Left cardiac atrium (tissue), 4 donors: ENCODE measurements at places on chromosomes 1 and 21.
A peak's percentile ranks its signal among the peaks of the same experiment; 100 is the strongest.

DNA sequence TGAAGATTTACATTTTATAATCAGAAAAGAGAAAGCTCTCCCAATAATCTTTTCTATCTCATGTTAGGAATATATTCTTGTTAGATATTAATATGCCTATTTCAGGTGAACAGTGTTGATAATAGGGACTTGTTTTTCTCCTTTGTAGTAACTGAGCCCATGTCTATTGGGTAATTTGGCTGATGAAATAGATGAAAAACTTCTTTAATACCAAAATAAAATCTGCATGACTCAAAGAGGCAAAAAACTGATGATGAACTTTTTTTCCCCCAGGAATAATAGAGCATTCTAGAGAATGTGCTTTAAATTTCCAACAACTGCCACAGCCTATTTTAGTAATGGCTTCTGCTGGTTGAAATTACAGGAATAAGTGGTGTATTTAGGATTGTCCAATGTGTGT lies 178.9 kb upstream of the GREM2 start:
- DNase-seq = no peak

DNA sequence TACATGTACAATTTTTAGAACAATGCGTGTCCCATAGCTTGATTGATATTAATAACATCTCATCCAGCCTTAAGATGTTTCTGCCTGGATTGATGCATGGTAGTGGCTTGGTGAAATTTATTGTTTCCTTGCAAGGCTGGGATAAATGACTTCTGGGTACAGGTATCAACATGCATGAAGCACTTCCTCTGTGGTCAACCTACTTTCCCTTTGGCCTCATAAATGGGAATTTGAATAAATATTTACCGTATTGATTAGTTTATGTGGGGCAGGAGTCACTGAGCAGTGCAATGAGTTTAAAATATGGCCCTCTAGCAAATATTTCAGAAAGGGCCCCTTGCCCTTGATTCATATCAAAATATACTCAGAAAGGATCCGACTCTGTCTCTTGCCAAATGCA lies 83.9 kb upstream of the KCNE2 start:
- DNase-seq = no peak

DNA sequence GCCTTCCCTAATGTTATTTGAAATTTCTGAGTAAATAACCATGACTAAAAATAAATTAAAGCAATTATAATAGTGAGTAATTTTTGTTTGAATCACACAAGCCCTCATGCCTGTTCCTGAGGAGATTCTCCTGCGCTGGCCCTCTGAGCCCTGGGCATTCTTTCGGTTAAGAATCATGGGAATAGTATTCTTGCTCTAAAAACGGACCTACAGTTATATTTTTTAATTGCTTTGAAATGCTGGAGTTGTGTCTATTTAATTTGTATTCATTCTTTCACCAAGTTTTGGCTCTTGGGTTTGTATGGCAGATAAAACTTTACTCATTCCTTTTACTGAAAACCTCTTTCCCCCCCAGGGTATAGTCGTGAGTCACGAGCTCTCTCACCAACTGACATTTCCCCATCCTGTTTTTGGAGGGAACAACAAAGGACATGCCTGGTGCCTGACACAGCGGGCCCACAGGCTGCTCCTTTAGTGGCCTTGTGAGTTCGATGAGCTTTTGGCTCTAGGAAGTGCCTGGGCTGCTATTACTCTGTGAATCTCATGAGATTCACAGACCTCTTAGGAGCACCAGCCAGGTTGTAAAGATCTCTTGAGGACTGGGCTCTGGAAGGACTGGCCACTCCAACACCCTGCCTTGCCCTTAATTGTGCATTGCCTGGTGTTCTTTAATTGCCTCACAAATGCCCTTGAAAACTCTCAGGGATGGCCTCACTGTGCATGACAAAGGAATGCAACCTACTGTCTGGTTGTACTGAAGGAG lies 58.6 kb downstream of the DDR2 start:
- DNase-seq = peak; percentile 75

DNA sequence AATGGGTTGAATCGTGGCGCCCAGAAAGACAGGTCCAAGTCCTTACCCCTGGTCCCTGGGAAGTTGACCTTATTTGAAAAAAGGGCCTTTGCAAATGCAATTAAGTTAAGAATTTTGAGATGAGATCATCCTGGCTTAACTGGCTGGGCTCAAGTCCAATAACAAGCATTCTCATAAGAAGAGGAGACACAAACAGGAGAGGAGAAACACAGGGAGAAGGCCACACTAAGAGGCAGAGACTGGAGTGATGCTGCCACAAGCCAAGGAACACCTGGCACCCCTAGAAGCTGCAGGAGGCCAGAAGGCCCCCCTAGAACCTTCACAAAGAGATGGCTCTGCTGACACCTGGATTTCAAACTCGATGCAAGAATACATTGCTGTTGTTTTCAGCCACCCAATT lies 44.6 kb downstream of the PDPN start:
- no peak for DNase-seq

DNA sequence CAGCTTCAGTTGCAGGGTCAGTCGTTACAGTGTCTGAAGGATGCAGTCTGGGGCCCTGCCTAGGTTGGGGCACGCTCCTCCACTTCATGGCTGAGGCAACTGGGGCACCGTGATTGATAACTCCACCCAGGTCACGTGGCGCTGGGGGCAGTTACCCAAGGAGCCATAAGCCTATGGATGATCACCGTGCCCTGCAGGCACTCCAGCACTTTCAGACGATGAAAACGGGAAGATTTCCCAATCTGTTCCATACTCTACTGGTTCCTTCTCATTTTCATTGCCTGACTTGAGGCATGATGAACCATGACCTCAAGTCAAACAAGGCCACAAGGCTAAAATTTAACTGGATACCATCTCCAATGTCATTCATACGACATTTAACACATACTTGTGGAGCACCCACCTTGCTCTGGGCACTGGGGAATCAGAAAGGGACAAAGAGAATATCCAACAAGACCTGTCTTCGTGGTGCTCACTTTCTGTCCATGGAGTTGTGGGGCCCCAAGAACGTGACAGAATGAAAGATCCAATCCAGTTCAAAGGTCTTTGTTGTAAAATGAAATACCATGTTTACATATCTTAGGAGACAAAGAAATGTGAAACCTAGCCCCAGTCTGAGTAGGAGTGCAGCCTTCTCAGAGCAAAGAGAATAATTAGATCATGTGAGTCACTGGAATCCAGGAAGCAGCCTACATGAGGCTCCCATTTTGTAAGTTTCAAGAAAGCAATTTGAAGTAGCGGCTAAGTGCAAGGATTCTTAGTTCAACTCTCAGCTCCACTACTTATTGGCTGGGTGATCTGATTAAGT lies 39.4 kb upstream of the SPOCD1 start:
- DNase-seq = no peak

DNA sequence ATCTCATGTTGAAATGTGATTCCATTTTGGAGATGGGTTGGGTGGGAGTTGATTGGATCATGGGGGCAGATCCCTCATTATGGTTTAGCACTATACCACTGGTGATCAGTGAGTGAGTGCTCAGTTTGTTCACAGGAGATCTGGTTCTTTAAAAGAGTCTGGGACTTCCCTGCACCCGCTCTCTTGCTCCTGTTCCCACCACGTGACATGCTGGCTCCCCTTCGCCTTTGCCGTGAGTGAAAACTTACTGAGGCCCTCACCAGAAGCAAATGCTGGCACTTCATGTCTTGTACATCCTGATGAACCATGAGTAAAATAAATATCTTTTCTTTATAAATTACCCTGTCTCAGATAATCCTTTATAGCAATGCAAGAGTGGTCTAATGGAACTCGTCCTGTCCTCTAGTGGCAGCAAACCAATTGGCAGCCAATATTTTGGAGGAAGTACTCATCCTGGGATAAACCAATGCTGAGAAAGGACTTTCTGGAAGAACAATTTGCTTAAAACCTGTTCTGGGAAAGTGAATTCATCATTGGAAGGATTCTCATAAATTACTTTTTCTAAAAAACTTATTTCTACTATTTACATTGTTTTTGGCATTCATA lies 27.8 kb upstream of the CYP4A11 start:
- DNase-seq = no peak

DNA sequence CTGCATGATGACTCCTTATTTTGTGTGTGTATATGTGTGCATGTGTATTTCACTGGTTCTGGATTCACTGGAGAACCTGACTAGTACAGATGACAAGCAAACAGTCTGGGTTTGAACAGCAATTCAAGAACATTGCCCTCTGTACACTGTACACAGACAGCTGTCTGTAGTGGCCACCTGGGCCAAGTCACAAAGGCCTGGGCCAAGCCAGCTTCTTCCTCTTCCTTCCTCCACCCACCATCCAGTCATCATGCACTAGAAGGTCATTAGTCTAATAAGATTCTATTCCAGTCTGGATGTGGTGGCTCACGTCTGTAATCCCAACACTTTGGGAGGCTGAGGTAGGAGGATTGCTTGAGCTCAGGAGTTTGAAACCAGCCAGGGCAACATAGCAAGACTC lies 155.9 kb downstream of the ELAVL4 start:
- no peak for DNase-seq

GRCh38 chr1:151905070-151905442 lies 4.3 kb downstream of the THEM4 start:
- peak; percentile 33 for DNase-seq

GRCh38 chr1:156677616-156678596 lies 699 bp upstream of the NES start:
- DNase-seq = peak; percentile 80
